ENCODE measurements at places on chromosomes 7 and 10.
A peak's percentile ranks its signal among the peaks of the same experiment; 100 is the strongest.

GRCh38 chr10:529468-530230, 159.8 kb downstream of the DIP2C start:
- DNase-seq: no peak

- no peak for DNase-seq
Observed at GRCh38 chr7:105707967-105708762, 126.9 kb upstream of the EFCAB10 start.

DNA sequence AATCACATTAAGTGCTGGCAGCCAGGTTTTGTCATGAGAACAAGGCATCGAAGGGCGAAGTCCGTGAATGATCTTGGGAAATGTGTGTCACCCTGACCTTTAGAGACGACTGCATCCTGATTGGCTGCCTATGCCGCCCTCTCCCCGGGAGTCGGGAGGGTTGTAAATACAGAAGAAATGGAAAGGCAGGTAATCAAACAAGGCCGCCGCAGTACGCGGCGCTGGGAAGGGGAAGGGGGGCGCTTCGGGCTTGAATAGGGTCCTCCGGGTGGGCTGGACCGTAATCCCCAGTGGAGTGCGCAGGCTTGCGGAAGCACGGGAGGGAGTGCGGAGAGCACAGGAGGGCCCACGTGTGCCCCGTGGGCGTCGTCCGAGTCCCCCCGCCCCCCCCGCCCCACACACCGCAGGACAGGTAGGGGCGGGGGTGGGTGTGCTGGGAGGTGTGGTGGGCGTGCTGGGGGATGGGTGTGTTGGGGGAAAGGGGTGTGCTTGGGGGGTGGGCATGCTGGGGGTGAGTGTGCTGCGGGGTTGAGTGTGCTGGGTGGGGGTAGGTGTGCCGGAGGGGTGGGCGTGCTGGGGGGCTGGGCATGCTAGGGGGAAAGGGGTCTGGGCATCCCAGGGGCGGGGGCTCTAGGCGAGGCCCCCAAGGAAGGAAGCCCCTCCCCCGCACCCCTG, 169.4 kb downstream of the ARHGAP12 start:
- DNase-seq: no peak

DNA sequence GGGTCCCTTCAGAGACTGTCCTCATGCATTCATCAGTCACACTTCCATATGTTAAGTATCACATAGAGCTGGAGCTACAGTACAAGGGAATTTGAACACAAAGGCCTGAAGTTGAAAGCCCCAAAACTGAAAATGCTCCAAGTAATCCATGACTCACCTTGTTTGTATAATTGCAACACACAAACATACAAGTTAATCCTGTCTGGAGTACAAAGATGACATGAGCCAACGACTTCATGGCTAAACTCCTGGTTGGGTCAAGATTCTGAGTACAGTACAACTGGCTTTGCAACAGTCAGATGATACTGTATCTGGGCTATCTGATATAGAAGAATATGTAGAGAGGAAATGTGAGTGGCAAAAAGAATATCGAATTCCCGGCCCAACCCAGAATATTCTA, 73.1 kb upstream of the AASS start:
- no peak for DNase-seq

GRCh38 chr7:114242992-114243507, 171.6 kb upstream of the FOXP2 start:
- no peak for DNase-seq

DNA sequence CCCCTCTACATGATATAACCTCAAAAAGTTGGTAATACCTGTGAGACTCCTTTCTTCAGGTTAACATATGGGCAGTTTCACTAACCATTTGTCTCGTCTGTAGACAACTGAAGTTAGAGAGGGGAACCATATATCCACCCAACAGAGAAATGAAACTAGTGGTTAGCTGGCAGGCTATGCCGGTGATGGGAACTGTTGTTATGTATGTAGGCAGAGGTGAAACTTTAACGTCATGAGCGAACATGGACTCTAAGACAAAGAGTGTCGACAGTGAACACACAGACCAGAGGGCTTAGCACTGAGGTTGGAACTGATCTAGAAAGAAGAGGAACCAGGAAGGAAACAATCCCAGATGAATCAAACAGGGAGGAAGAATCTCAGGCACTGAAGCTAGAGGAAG, 112.4 kb downstream of the ELMO1 start:
- DNase-seq: no peak

- peak; percentile 15 for DNase-seq
Observed at GRCh38 chr7:132899833-132900232, 182.1 kb downstream of the CHCHD3 start.

DNA sequence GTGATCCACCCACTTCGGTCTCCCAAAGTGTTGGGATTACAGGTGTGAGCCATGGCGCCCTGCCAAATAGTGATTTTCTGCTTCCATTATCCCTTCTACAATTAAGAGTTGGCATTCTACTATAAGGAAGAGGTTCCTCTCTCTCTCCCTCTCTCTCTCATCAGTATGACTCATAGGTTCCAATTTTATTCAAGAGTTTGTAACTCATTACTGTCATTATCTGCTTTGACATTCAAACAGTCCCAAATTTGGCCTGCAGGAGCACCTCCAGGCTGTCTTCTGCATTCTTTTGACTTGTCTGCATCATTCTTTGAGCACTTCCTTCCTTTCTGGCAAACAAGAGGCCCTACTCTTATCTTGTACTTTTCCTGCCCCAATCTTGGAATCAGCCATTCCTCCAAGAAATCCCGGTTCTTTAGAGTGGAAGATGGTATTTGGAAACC, 33.2 kb upstream of the CALU start:
- no peak for DNase-seq

GRCh38 chr10:57513637-57514036, 754.1 kb downstream of the IPMK start:
- no peak for DNase-seq

- DNase-seq: no peak
Observed at GRCh38 chr10:7285522-7286322, 125.1 kb downstream of the SFMBT2 start.

DNA sequence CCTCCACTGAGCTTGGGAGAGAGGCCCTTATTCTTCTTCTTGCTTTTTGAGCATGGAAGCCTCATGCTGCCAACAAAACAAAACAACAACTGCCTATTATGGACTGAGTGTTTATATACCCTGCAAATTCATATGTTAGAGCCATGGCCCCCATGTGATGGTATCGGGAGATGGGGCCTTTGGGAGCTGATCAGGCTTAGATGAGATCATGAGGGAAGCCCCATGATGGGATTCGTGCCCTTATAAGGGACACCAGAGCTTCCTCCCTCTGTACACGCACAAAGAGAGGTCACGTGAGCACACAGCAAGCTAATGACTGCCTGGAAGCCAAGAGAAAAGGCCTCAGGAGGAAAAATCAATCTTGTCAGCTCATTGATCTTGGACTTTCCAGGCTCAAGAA, 235.0 kb downstream of the FANK1 start:
- no peak for DNase-seq

GRCh38 chr10:78947226-78947625, 121.5 kb upstream of the ZMIZ1 start:
- DNase-seq: no peak

- DNase-seq: no peak
Observed at GRCh38 chr7:128812514-128813168, 17.6 kb upstream of the FLNC start.

GRCh38 chr7:98802088-98802780, 67.6 kb downstream of the TMEM130 start:
- peak; percentile 98 for DNase-seq

DNA sequence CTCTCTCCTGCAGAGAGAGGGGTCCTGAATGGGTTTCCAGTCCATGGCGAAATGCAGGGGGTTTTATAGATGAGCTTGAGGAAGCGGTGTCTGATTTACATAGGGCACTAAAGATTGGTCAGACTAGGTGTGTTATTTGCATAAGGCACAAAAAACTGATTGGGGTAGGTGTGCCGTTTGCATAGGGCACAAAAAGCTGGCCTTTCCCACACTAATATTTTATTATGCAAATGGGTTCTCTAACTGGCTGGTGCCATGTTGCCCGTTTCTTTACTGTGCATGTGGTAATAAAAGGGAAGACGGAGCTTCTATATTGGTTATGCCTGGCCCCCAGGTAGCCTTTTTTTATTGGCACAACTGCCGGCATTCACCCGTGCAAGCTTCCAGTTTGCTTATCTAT, 50.2 kb downstream of the MALRD1 start:
- no peak for DNase-seq

- no peak for DNase-seq
Observed at GRCh38 chr10:124917428-124918190, 24.3 kb upstream of the ZRANB1 start.

GRCh38 chr7:83487801-83488200, 161.1 kb downstream of the SEMA3E start:
- DNase-seq: no peak

GRCh38 chr10:76310588-76311080, 879.2 kb downstream of the LRMDA start:
- DNase-seq: no peak

DNA sequence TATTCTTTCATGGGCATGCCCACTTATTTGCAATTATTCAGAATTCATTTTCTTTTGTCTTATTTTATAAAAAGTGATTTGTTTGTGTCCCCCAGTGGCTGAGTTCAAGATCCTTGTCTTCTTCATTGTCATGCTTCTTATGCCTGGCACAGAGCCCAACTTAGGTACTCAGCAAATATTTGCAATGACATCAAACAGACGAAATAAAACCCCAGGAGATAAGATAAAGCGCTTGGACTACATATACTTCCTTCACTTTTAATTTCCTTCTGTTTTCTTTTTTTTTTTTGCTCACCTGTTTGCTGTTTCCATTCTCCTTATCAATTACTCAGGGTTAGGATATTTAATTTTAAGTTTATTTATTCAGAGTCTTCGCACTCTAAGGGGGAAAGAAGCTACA, 225.0 kb downstream of the SDHAF3 start:
- no peak for DNase-seq

GRCh38 chr10:25694206-25694933, 239.7 kb upstream of the MYO3A start:
- no peak for DNase-seq

DNA sequence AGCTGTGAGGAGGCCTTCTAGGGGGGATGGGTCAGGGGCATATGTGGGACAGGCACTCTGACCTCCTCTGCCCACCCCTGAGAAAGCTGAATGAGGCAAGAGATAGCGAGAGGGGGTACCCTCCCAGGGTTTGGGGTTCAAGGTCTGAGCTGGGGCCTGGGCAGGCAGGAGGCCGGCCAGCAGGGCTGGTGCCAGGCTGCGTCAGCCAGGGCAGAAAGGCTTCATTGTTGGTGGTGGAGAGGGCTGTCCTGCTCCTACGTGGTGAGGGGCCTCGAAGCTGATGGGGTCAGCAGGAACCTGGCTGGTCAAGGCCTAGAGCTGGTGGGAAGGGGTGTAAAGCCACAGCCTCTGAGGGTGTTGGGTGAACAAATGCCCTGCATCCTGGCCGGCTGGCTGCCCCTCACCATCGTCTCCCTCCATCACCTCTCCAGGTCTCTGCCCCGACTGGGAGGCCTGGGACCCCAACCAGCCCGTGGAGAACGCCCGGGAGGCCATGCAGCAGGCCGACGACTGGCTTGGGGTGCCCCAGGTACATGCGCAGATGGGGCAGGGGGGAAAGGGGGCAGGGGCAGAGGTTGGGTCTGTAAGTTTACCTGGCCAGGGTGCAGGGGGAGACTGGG, 6.6 kb downstream of the FLNC start:
- DNase-seq: no peak

GRCh38 chr10:99850021-99850766, 67.8 kb downstream of the ABCC2 start:
- no peak for DNase-seq

GRCh38 chr7:75649462-75649861, 89.3 kb downstream of the HIP1 start:
- no peak for DNase-seq

- DNase-seq: no peak
Observed at GRCh38 chr10:3623746-3624145, 161.3 kb downstream of the KLF6 start.

DNA sequence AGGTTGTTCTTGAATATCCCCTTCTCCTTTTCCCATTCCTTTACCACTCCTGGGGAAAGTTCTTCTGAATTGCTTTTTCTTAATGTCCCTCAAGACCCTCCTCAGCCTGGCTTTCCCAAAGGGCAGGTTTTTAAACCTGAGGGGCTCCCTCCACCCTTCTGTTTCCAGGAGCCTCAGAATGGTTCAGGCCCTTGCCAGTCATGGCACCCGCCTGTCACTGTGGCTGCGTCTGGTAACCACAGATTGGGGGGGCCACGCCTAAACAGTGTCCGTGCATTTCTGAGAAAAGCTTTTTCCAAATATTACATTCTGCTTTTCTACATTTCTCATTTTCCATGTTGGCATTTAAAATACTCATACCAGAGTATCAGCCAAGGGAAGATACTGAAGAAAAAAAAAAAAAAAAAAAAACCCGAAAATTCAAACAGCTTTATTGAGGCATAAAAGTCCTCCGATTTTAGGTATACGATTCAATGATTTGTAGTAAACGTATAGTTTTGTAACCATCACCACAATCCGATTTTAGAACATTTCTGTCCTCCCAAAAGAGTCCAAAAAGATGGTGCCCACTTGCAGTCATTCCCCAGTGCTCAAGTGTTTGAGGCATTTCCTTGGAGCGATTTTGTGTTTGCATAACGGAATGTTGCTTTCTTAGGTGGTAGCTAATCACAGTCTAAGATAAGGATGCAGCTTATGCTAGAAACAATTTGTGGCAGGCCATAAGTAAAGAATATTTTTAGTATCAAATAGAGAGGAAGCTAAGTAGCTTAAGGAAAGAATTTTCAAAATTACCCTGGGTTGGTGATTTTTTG, 22.1 kb downstream of the HKDC1 start:
- DNase-seq: no peak

- DNase-seq: no peak
Observed at GRCh38 chr7:87858417-87859100, 17.6 kb downstream of the SLC25A40 start.

- DNase-seq: peak; percentile 45
Observed at GRCh38 chr7:128738570-128739047, 550 bp upstream of the CALU start.

DNA sequence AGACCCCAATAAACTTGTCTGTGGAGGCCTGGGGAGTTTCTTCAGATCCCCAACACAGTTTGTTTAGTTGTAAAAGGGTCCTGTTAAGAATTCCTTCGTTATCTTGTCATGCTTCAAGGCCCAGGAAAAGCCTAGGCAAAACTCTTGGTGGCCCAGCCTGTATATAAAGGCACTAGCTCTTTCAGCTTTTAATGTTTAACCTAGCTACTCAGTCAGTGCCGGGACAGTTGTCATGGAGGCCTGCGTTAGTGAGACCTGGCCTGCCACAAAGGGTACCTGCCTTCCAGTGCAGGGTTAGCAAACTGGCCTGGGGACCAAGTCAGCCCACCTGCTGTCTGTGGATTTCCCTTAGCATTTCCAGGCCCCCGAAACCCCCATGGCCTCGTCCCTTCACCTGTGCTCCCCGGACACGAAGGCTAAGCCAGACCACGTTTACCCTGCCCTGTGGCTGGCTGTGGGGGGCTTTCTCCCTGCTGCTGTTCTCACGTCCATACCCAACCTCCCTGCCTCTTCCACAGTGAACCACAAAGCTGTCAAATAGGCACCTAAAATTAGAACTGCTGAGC, 96.9 kb upstream of the PPP2R2D start:
- DNase-seq: no peak

- DNase-seq: no peak
Observed at GRCh38 chr10:78118591-78118990, 84.9 kb downstream of the RPS24 start.

- no peak for DNase-seq
Observed at GRCh38 chr7:2100278-2101208, 132.2 kb downstream of the MAD1L1 start.

All from NCI-H1694 (cell line).